CD4-positive, alpha-beta memory T cell (primary cell): ENCODE measurements at places on chromosomes 5 and 9.

DNA sequence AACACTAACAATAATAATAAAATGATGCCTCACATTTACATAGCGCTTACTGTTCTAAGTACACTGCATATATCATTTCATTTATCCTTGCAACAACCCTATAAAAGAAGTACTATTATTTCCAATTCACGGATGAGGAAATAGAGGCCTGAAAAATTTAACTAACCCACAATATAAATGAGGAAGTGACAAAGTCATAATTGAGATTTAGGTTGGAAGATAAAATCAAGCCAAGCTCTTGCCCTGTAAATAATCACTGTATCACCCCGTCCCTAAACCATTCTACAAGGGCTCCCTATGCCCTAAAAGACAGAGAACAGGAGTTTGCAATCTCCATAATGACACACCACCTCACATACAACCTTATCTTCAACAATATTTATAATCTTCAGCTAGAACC lies 49.6 kb downstream of the STRBP start:
- no peak for DNase-seq

DNA sequence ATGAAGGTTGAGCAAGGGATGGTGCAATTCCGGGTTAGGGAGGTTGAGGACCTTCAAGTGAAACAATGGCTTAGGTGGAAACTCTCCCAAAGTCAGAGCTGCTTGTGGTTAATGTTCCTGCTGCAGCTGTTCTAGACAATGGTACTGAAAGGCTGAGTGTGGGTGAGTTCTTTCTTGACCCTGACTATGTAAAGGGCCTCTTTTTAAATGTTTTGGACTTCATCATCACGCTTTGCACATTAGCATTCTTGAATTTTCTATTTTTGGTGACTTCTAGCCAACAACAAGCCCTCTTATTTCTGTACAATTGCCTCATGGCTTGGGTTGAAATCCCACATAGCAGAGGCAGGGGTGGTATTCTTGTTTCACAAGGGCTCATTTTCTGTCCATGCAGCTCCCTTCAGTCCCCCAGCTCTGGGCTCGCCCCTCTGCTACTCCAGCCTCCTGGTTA lies 136.3 kb upstream of the ANKRD55 start:
- DNase-seq, result no peak

GRCh38 chr9:35688558-35689541 lies 875 bp downstream of the TPM2 start:
- no peak for DNase-seq

- no peak for DNase-seq
These were observed 12.5 kb downstream of the SH3RF2 start for GRCh38 chr5:145948921-145949320.

- DNase-seq, result no peak
These were observed 31.6 kb downstream of the DAB2IP start for GRCh38 chr9:121682926-121683515.

DNA sequence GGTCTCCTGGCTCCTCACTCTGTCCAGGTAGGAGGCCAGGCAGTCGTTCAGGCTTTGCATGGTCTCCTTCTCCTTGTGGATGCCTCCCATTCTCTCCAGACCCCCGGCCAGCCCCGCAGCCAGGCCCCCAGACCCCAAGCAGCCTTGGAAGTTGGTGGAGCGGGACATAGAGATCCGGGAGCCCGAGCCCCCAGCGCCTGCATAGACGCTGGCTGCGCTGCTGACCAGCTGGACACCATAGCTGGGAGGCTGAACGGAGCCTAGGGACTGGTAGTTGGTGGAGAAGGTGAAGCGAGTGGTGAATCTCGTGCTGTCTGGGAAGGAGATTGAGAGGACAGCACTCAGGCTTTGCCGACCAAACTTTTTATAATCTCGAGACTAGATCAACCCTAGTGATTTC lies 35.9 kb downstream of the FOXI1 start:
- DNase-seq, result no peak

- no peak for DNase-seq
These were observed 1.7 kb downstream of the MYORG start for GRCh38 chr9:34374905-34375552.

DNA sequence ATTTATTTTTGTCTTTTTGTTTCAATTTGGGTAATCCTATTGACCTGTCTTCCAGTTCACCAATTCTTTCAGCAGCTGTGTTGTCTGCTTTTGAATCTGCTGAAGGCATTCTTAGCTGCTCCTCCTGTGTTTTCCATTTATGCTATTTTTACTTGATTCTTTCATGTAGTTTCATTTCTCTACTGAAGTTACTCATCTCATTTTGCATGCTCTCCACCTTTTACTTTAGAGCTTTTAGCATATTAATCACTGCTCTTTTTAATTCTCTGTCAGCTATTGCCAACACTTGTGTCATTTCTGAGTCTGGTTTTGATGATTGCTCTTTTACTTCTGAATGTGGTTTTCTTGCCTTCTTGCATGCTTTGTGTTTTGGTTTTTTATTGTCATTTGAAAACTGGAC lies 496.0 kb upstream of the CLINT1 start:
- no peak for DNase-seq

GRCh38 chr5:99715921-99716320 lies 787.1 kb upstream of the CHD1 start:
- no peak for DNase-seq

DNA sequence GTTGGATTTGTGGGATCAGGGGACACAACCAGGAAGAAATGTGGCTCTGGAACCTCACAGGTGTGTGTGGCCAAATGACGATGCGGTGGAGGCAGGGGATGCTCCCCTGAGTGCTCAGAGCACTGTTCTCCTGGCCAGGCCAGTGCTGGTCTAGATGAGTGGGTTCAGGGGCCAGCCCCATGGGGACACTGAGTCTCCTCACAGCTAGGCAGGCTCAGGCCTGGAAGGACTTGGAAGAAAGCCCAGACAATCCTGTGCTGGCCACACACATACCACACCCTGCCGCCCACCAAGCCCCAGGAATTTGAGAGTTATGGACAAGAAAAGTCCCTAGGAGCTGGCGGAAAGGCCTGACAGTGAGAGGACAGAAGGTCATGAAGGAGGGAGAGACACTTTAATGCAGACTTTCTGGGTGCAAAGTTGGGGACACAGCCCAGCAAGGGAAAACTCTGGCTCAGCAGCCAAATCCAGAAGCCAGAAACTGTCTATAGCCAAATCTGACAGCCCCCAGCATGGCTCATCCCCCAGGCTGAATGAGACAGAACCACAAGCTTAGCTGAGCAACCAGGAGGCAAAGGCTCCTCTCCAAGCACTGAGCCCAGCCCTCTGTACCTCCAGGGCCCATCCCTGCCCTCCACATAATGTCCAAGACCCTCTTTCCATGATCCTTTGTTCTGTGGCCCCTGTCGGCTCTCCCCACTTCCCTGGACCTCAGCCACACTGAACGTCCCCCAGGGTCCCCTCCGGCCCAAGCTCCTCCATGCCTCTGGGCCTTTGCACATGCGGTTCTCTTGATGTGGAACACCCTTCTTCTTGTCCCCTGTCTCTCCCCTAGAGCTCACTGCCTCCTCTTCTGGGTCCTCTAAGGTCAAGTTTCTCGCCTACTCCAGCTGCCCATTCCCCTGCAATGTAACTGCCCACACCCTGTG lies 22.4 kb downstream of the LHX6 start:
- no peak for DNase-seq

- DNase-seq, result no peak
These were observed 10.9 kb upstream of the AFAP1L1 start for GRCh38 chr5:149260761-149261160.

DNA sequence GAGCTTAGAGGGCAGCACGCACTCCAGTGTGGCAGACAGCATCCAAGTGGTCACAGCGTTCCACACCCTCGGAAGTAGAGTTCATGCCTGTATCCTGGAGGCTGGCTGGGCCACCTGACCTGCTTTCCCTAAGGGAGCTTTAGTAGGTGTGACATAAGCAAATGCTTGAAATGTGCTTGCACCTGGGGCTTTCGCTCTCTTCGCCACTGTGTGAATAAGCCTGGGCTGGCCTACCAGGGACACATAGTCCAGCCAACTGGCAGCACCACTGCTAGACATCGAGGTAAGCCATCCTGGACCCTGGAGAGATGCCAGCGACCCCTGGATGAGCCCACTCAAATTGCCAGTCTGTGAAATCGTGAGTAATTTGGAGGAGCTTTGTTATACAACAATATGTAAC lies 24.9 kb upstream of the IRX4 start:
- no peak for DNase-seq

DNA sequence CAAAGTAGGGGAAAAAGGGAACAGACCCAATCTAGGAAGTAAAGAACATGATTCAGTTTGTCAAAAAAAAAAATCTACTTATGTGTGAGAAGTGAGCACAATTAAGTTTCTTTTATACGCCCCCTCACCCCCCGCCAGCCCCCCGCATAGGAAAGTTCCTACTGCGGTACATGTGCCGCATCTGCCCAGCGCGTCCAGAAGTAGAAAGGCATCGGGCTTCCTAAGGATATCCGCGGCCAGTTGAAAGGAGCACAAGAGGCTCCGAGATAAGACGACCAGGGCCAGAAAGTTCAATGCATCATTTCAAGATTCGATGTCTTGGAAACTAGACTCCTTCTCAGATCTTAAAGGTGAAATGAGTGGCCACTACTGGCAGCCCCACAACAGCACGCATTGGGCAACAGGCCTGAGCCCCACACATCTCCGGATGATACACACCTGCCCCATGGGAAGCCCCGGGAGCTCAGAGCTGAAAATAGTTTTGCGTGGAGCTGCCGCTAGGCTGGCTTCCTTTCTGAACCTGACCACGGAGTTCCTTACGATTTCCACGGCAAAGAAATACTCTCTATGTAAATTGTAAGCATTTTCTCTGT lies 203.9 kb downstream of the RAB3C start:
- no peak for DNase-seq

GRCh38 chr9:71629578-71630215 lies 138.6 kb downstream of the CEMIP2 start:
- DNase-seq, result no peak

DNA sequence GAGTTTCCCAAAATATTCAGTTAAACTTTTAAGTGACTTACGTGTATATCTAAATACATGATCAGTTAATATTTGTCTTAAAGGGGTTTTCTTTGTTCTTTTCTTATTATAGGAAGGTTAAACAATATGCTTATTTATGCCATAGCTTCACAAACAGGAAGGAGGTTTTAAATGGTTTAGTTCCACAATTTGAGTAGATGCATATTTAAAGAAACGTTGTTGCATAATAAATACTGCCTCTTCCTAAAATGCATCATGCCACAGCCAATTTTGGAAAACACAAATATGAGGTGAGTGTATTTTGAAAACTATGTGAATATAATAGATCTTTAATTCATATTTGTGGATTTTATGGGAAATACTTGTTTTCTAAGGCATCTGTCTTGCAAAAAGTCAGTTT lies 2.5 kb upstream of the ADRB2 start:
- no peak for DNase-seq

- peak; percentile 90 for DNase-seq
These were observed 724 bp upstream of the LYSMD3 start for GRCh38 chr5:90529939-90530677.

DNA sequence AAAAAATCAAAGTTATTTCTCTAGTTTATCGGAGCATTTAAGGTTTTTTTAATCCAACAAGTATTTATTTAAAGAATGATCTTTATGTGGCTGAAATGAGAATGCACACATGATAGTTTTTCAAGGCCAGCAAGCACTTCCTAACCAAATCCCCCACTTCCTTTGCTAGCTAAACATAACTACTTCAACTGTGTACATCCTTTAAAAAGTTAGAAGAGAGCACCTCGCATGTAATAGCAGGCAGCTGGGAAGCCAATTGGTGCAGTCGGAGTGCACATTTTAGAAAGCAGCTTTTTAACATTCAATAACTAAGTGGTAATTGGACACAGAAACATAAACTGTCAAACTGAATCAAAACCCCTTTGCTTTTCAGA lies 245.7 kb downstream of the BNC2 start:
- no peak for DNase-seq

GRCh38 chr5:52794519-52794918 lies 6.8 kb downstream of the ITGA1 start:
- no peak for DNase-seq

DNA sequence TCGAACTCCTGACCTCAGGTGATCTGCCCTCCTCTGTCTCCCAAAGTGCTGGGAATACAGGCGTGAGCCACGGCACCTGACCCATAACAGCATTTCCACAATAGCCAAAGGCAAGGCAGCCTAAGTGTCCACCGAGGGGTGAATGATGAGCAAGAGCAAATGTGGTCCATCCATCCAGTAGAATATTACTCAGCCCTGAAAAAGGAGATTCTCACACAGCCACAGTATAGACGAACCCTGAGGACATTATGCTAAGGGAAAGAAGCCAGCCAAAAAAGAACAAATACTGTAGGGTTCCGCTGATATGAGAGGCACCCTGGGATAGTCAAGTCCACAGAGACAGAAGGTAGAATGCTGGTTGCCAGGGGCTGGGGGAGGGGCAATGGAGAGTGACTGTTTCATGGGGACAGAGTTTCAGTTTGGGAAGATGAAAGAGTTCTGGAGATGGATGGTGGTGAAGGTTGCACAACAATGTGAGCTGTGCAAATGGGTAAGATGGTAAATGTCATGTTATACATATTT lies 7.0 kb downstream of the LAMC3 start:
- no peak for DNase-seq

DNA sequence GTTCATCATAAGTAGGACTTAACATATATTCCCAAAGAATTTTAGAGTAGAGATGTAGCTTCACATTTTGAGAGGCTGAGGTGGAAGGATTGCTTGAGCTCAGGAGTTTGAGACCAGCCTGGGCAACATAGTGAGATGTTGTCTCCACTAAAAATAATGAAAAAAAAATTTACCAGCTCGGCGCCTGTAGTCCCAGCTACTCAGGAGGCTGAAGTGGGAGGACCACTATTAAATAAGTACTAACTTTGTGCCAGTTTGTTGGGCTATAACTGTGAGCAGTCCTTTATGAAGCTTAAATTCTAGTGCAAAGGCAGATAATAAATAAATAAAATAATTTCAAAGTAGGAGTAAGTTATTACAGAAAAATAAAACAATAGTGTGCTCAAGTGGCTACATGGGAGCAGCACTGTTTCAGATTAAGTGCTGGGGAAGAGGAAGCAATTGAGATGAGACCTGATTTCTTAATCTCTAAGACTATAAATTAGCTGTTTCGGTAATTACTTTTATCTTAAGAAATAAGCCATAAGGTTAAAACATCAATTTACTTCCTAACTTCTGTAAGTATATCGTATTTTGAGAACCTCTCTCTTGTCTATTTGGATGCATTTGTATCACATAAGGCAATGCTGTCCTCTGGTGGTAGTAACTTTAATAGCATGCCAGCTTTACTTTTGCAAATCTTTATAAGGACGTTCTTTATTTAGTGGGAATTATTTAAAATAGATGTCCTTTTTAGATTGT lies 98.9 kb downstream of the CSNK1G3 start:
- peak; percentile 59 for DNase-seq

DNA sequence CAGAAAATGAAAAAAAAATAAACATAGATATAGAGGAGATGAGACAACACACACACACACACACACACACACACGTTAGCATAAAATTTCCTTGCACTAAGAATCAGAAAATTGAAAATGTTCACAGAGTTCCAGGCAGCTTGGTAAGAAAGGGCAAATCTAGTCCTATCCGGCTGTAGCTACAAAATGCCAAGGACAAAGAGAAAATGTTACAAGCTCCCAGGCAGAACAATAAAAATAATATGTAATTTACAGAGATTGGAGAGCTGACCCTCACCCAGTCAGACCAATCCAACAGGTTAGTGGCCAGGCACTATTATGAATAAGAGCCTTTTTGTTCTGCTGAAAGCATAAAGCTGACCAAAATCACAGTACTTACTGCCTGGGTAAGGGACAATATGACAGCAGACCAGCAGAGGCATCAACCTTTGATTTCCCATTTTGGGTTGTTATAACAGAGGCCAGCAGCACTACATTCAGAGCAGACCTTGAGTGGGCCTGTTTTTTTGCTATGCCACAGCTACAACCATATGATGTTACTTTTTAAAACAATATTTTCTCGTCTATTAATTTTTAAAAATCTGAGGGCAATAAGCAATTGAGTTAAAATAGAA lies 892.6 kb downstream of the TAF11L14 start:
- DNase-seq, result no peak
